ENCODE measurements at places on chromosomes 13 and 19. TPM values are rescaled to one million over a fixed set of nuclear protein-coding genes. Genes with fewer than 3 reads are reported as not detected.

Gene NR2F6
- 157 TPM for polyA plus RNA-seq

DNA sequence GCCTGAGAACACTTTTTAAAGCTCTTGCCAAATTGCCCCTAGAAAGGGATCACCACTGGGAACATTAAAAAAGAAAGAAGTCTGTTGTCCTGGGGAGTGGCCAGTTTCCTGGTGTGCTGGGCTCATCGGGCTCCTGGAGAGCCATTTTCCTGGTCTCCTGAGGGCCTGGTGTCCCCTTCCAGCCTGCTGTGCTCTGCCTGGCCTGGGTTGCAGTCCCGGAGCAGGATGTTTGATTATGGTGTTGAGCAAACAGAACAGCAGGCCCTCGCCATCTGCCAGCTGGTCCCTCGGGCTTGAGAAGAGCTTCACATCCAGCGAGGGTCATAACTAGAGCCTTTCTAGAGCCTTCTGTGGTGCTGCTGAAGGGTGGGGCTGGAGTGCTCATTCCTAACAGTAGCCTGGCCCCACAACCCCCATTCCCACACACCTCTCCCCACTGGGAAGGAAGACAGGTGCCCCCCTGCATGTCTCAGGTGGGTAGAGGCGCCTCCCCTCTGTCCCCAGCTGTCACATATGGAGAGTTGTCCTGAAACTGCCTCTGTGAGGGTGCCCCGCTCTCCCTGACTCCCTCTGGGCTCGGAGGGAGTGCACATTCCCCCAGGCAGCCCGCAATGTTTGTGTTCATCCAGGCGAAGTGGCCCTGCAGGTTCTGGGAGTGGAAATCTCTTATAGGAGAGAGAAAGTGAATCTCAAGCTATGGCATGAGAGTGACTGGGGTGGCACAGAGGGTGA, 151.1 kb downstream of the SIPA1L3 start:
- no peak overlapping the region for H3K4me3 ChIP-seq
- peaks cover 4% of the 10 kb centered on the region for H3K4me1 ChIP-seq
- peak; percentile 28 for DNase-seq
- peak overlapping the region; percentile 49 for H3K27ac ChIP-seq
- H3K36me3 ChIP-seq = no peaks in the 10 kb centered on the region

Gene CEACAM4
- polyA plus RNA-seq = not detected

Gene PGLYRP2
- polyA plus RNA-seq = not detected

DNA sequence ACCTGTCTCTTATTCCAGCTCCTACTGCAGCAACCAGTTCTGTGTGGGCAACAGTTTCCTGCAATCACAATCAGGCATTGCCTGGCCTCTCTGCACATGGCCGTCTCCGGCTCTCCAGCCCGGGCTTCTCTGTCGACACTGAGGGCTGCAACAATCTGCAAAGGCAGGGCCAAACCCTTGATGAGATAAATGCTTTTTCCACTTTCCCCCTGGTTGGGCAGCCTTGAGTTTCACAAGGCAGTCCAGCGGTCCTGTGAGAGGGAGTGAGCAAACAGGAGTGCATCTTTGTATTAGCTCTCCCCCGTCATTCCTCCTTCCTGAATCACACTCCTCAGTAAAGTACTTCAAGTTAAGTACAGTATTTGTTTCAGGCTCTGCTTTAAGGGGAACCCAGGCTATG, 40.7 kb upstream of the VWA8 start:
- no peaks in the 10 kb centered on the region for H3K27me3 ChIP-seq
- no peak overlapping the region for H3K4me3 ChIP-seq
- DNase-seq = peak; percentile 58
- H3K27ac ChIP-seq = no peak overlapping the region
- peaks cover 3% of the 10 kb centered on the region for H3K4me1 ChIP-seq

DNA sequence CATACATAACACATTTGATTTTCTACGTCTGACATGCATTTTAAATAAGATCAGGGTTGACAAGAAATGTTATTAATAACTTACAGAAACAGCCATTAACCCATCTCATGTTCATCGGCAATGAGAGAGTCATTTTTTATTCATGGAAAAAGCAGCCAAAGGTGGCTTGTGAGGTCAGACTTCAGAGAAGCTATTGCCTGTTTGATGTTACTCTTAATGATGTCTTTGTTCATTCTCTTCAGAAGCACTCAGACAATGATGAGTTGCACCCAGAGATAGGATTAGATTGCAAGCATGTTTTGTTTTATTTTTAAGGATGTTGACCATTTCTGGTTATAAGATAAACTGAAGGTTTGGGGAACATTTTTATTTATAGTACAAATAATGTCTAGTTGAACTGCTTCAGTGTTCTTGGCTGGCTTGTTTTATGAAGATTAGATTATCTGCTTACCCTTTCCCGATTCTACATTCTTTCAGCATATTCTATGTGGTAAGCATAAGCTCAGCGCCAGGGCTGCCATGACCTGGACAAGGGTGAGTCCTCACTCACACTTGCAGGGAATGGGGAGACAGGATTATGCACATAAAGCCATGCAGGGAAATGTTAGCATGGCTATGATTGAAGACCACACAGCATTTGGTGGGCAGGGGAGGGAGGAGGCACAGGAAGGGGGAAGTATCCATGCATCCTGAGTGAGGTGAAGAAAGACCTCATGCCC, 288.1 kb downstream of the MTUS2 start:
- H3K4me3 ChIP-seq = no peak overlapping the region
- no peak overlapping the region for H3K27ac ChIP-seq
- no peaks in the 10 kb centered on the region for H3K36me3 ChIP-seq
- no peak for DNase-seq
- no peaks in the 10 kb centered on the region for H3K27me3 ChIP-seq

DNA sequence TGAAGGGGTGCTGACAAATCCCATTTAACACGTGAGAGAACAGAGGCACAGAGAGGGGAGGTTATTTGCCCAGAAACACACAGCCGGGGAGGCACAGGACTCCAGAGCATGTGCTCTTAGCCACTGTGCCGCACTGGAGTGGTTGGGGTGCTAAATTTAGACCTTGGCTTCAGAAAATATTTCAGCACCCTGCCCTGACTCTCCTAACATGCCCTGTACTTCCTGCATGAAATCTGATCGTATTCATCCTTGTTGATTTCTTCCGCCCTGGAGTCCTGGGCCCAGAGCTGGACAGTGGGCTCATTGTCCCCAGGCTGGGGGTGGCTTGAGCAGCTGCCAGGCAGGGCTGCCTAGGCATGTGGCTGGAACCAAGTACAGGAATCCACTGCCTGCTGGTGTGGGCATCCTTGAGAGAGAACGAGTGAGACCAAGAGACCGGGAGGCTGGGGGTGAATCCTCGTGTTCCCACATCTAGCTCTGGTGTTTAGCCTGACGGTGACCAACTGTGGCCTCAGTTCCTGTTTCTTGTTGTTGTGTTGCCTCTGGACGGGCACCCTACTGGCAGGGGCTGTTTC, 5.3 kb downstream of the SLC27A1 start:
- peaks cover 8% of the 10 kb centered on the region for H3K4me1 ChIP-seq
- H3K27ac ChIP-seq = no peak overlapping the region
- H3K36me3 ChIP-seq = no peaks in the 10 kb centered on the region
- H3K4me3 ChIP-seq = no peak overlapping the region

Gene PSPN
- 2.7 TPM for polyA plus RNA-seq

DNA sequence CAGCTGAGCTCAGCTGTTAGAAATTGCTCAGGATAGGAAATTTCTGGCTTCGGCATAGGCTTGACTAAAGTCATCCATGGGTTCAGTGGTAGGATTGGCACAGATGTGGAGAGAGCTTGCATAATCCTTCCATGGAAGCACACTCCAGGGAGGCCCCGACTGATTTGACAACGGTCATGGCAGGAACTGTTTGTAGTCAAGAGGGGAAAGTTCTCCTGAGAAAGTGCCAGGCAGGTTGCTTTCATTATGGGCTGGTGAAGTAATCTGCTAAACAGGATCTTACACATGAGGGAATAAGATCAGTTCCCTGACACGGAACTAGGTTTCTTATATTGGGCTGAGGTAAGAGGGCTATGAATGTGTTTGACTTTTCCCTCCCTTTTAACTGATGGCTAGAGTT, 120.1 kb downstream of the RGCC start:
- H3K4me1 ChIP-seq = no peaks in the 10 kb centered on the region
- peak; percentile 33 for DNase-seq
- no peaks in the 10 kb centered on the region for H3K36me3 ChIP-seq
- no peak overlapping the region for H3K27ac ChIP-seq

Gene ZNF730
- polyA plus RNA-seq = 1.5 TPM

GRCh38 chr19:42074513-42075363, 1.2 kb upstream of the ZNF574 start:
- peak overlapping the region; percentile 29 for H3K4me3 ChIP-seq
- H3K4me1 ChIP-seq = peaks cover 15% of the 10 kb centered on the region
- H3K27me3 ChIP-seq = peaks cover 13% of the 10 kb centered on the region

GRCh38 chr19:18639706-18640243, 2.9 kb downstream of the KLHL26 start:
- DNase-seq = no peak
- H3K36me3 ChIP-seq = no peaks in the 10 kb centered on the region
- H3K4me1 ChIP-seq = no peaks in the 10 kb centered on the region
- H3K27ac ChIP-seq = no peak overlapping the region
- H3K27me3 ChIP-seq = no peaks in the 10 kb centered on the region

Gene KLK11
- 2.6 TPM for polyA plus RNA-seq

All from hepatocyte (in vitro differentiated cells).